ENCODE measurements at places on chromosomes 7 and 10.

GRCh38 chr10:59087486-59087885, 89.0 kb upstream of the PHYHIPL start:
- DNase-seq: no peak

- DNase-seq: peak; percentile 43
Observed at GRCh38 chr7:133690740-133691139, 436.4 kb upstream of the LRGUK start.

DNA sequence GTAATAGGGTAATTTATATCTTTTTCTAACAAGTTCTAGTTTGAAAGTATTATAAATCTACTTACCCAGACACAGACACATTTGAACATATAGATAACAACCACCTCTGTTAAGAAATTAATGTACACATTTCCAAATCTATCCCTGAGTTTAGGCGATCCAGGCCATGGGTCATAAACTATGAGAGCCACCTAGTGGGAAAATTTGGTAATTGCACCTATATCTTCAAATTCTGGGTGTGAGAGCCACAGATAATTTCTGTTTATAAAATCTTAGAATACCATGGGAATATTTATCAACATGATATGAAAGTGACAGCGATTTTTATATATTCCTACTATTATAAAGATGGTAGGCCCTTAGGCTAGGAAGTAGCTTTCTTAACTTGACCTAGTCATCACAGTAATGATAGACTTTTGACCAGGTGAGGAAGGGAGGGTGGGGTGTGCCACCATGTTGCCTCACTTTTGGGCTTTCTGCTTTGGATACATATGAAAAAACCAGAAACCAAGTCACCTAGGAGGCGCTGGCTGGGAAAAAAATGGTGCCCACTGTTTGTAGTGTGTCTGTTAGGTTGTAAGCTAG, 8.0 kb upstream of the EPHA1 start:
- peak; percentile 48 for DNase-seq

- DNase-seq: no peak
Observed at GRCh38 chr10:110115784-110116520, 91.5 kb upstream of the MXI1 start.

GRCh38 chr10:79904671-79905321, 44.1 kb downstream of the SFTPD start:
- peak; percentile 44 for DNase-seq

- DNase-seq: peak; percentile 36
Observed at GRCh38 chr7:3244241-3244814, 56.7 kb upstream of the SDK1 start.

DNA sequence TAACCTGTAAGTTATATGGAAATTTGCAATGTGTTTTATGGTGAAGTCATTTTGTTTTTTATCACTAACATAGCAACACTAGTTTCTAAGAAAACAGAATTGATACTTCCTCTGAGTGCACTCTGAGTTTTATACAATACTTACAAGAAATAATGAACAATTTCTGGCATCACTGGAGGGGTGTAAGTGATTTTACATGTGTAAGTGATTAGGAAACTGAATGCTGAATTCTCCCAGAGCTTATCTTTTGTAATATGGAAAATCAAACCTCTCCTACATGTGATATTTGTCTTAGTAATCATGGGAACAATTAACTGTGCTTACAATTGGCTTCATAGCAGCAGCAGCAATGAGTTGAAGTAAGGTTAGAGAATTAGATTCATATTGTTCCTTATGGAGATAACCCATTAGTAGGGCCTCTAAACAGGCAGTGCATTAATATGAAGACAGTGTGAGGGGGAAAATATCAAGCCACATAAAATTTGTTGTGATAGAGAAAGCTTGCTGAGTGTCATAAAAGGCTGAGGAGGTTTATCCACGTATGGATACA, 37.4 kb downstream of the SEMA3C start:
- DNase-seq: no peak

- DNase-seq: no peak
Observed at GRCh38 chr10:121800146-121800545, 127.7 kb downstream of the ATE1 start.

GRCh38 chr7:157151626-157152339, 13.1 kb downstream of the UBE3C start:
- no peak for DNase-seq

- DNase-seq: no peak
Observed at GRCh38 chr7:20351901-20352300, 21.2 kb downstream of the ITGB8 start.

DNA sequence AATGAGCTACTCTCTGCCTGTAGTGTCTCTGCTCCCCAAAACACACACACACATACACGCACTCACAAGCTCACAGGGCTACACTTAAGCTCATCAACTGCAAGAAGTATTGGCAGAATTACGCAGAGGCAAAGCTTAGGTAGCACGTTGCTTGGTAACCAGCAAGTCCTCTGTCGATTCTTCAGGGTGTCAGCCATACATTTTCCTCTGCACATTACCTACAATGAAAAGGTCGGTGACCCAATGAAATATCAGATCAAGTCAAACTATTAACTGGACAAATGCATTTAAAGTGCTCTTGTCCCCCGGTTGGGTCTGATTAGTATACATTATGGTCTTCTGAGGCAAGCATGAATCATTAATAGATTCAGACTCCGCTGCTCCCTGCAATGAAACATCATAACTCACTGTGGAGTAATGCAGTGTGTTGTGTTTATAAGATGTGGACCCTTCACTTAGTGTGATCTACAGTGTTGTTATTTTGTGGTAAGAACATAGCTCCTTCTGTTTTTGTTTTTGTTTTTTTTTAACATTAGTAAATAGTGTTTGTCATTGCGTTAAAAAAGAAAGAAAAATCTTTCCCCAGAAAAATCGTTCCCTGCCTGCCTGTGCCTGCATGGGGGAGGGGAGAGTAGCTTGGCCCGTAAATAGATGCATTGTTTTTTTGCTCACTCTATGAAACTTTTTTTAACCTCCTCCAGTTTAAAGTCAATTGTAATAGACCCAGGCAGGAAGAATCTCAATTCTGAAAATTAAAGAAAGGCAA, 325.5 kb downstream of the SFMBT2 start:
- no peak for DNase-seq
